ENCODE measurements at places on chromosomes 7 and 10.

DNA sequence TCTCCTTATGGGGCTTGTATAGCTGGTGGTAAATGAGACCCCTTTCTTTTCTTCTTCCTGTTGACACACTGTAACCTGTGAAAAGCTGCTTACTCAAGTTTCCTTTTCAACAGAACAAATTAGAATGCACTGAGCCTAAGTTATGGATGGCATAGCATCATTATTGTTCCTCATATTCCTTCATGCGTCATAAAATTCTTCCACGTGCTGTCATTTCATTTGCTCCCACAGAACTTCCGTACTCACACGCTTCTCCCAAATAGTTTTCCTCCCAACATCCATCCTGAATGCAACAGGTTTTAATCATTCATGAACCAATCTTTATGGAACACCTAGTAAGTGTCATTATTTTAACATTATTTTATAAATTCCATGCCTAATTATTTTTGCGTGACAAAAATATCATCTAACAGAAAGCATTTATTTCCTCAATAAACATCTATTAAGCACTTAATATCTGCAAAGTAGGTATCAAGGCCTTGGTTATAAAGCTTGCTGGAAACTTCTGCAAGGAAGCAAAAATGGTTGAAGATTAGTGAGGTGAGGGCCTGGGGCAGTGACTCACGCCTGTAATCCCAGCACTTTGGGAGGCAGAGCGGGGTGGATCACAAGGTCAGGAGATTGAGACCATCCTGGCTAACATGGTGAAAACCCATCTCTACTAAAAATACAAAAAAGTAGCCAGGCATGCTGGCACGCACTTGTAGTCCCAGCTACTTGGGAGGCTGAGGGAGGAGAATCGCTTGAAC is 18.9 kb upstream of the SEPTIN7 start:
- DNase-seq, result no peak

DNA sequence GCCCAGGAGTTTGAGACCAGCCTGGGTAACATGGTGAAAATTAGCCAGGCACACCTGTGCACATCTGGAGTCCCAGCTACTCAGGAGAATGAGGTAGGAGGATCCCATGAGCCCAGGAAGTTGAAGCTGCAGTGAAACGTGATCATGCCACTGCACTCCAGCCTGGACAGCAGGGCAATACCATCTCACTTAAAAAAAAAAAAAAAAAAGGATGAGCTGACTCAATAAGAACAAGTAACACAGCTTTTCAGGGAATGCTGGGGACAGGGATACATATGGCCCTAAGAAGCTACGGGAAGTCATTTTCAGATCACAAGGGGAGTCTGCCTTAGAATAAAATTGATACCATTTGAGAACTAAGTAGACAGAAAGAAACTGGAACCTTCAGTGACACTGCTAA is 41.7 kb downstream of the FAM171A1 start:
- no peak for DNase-seq

DNA sequence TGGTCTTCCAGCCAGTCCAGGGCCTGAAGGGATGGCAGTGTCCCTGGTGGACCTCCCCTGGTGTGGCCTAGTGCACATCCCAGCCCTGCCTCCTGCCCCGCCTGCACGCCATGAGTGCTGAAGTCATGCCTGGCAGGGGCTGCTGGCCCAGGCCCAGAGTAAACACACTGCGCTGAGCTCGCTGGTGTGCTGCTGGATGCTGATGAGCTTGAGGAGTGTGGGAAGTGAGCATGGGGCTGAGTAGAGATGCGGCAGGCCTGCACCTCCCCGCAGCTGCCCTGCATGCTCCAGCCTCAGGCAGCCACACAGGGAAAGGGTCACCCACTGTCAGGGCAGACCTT is 43.2 kb downstream of the HTRA1 start:
- no peak for DNase-seq

DNA sequence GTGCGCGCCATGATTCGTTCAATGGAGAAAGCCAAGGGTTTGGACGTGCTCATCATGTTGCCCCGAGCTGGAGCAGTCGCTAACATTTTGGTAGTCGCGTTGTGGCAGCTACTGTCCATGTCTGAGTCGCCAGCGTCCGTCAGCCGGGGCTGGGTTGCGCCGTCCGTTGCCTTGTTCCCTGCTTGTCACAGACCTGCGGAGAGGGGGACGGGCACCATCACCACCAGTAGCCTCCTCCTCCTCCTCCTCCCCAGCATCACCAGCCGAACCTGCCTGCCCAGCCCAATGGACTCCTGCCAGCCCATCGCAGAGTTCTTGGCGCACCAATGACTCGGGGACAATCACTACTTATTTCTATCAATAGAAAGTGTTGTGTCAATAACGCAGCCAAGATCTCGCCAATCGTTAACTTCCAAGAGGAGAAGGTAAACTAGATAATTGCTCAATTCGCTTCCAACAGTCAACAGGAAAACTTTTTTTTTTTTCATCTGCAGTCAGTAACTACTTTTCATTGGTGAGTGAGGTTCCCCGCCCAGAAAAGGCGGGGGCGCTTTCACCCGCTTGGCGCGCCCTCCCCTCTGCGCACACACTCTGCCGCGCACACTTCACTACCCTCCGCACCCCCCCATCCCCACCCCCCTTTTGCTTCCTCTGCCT is at the start of gene FEZF1:
TSS of gene FEZF1 (minus strand) at position 432 of the 657 bp plus-strand sequence. CDS start at position 119, 313 bp downstream.
- DNase-seq, result no peak

GRCh38 chr10:15245530-15245929 is 77.0 kb upstream of the NMT2 start:
- DNase-seq, result peak; percentile 8

GRCh38 chr10:3772361-3773171 is 12.4 kb downstream of the KLF6 start:
- no peak for DNase-seq

- DNase-seq, result peak; percentile 93
Measured at GRCh38 chr10:35218339-35218955, 91.8 kb downstream of the CREM start.

GRCh38 chr7:131623154-131623553 is 66.7 kb upstream of the PODXL start:
- no peak for DNase-seq

DNA sequence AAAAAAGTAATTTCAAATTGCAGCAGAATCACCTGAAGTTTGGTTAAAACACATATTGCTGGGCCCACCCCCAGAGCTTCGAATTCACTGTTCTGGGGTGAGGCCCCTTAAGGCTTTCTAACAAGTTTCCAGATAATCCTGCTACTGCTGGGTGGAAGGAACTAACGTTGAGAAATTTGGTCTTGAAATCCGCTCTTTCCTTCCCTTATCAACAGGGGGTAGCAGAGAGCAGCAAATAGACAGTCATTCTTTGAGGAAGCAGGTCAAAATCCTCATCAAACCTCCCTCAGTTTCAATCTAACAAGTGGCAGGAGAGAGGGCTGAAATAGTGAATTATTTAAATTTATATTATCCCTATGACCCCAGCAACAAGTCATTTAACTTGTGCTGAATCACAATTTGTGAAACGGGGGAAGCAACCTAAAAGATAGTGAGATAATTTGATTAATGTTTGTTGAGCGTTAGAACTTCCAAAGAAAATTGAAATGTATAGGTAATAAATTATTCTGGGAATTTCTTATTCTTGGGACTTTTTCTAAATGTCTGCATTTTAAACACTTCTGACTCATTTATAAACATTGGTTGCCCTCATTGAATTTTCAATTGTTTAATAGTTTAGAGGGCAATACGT is 21.7 kb upstream of the MALSU1 start:
- peak; percentile 55 for DNase-seq

DNA sequence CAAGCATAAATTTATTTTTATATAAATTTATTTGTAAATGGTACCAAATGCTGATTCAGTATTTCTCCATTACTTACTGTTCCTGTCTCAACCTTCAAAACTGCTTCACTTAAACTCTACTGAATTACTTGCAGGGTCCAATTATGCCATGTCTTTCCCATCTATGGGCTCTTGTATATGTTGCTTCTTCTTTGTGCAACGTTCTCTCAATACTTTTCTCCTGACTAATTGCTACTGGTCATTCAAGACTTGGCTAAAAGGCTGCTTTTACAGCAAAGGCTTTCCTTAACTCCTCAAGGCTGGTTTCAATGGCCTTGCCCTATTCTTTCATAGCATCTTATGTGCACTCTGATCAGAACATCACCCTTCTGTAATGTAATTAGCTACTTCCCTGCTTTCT is 67.9 kb downstream of the RNLS start:
- no peak for DNase-seq

DNA sequence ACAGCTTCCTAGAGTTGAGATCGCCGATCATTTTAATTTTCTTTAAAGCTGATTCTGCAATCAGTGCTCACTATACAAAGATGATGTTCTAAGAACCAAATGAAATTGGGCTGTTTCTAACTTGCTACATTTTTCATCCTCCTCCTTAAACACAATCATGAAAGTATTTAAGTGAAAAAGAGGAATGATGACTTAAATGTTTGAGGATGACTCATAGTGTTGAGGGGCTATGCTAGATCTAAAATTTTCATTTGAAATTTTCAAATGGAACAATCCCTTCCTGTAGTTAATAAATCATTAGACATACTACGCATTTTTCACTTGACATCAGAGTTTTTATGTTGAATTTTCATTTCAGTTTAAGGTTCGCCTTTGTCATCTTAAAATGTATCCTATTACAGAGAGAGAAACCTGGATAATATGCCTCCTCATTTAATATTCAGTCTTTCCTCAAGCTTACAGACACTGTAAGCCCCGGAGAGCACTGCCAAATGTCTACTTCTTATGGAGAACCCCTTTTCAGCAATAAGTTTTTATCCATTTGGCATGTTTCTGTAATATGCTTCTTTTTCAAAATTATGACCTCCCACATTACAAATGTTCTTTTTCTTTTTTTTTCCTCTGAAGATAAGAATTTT is 499.6 kb downstream of the MAGI2 start:
- no peak for DNase-seq

DNA sequence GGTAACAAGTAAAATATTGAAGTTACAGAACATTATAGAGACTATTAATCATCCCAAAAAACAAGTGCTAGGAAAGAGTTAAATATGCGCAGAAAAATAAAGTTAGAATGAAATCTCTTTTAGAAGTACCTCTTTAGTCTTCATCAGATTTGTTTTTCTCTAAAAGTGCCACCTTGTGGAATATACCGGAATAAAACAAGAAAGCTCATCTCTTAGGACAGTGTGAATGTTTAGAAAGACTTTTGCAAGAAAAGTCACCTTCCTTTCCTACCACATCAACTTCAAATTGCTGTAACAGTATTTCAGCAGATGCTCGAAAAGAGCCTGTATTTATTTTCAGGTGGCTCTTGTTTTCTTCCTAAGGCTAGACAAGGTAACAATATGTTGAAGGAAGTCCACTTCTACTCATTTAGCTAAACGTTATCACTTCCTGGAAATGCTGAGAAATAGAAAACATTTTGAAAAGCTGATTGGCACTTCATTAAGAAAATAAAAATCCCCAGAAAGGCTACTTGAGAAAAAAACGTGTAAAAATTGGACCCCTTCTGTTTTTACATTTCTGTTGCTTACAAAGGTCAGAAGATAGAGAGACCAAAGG is 19.8 kb upstream of the FAM133B start:
- DNase-seq, result peak; percentile 29

- peak; percentile 8 for DNase-seq
Measured at GRCh38 chr7:98755138-98755898, 114.5 kb downstream of the TMEM130 start.

- DNase-seq, result no peak
Measured at GRCh38 chr7:106201164-106201563, 83.6 kb downstream of the NAMPT start.

DNA sequence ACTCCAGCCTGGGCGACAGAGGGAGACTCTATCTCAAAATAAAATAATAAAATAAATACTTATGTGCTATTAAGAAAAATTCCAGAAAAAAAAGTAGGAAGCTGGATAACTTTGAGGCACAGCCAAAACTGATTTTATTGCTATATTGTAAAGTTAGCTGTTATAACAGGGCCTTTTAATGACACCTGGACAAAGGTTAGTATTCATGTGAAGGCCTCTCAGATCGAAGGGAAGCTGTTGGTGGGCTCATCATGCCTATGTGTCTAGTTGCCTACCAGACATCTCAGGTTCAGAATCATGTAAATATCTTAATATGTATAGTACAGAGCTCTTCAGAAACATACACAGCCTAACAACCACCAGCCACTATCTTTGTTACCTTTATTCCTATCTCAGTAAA is 143.0 kb downstream of the LCOR start:
- DNase-seq, result no peak

DNA sequence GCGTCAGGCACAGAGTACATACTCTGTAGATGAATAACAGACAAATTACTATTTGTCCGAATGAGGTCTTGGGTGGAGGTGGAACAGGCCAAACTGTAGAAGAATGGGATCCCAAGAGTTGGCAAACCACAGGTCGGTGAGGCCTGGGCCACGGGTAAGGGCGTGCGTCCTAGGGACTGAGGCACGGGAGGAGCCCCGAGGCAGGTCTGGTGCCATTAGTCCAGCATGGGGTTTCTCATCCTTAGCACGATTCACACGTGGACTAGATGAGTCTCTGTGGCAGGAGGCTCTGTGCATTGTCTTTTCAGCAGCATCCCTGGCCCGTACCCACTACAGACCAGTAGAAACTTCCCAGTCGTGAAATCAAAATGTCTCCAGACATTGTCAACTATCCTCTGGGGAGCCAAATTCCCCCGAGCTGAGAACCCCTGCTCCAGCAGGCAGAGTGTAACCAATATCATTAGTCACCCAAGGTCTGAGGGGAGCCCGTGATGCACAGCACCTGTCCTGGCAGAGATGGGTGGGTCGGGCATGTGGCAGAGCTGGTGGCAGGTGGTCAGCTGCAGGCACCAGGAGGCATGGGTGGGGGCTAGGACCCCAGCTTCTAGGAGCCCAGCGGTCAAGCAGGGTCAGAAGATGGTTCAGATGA is 61.3 kb downstream of the COL13A1 start:
- no peak for DNase-seq

DNA sequence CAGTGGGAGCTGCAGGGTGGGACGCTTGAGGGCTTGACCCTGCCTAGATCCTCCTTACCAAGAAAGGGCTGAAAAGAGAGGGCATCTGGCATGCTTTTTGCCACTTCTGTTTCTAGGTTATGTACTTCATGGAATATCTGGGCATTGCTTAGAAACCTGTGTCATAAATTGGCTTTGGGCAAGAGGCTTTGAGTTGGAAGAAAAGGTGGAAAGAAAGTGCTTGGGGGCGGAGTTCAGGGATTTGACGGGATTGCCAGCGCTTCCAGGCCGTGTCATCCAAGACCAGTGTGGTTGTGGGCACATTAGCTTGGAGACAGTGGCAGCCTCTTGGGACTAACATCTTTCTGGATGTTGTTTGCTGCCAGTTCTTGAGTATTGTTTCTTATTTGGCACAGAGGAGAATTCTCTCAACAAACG is 825 bp downstream of the ZNF862 start:
- no peak for DNase-seq

GRCh38 chr7:85286446-85286845 is 99.6 kb upstream of the SEMA3D start:
- no peak for DNase-seq

DNA sequence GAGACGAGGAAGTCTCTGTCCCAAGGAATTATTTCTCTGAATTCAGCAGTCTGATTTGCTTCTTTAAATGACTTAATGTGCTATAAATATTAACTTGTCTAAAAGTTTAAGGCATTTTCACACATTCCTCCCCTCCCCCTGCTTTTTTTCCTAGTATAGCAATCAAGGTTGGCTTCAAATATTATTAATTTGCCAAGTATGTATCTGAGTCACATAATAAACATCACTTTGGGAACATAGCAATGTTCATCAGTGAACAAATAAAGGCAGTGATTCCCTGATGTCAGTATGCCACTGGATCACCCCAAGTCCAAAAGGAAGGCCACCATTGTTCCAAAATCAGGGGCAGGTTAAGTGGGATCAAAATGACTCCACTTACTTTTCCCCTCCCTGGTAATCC is 40.5 kb downstream of the PDE6C start:
- DNase-seq, result no peak

Data from suppressor macrophage (primary cell).